GDM1 (cell line): ENCODE measurements at places on chromosomes 5 and 9.

- no peak for DNase-seq
These were observed 107.8 kb downstream of the NUDT12 start for GRCh38 chr5:103454770-103455169.

DNA sequence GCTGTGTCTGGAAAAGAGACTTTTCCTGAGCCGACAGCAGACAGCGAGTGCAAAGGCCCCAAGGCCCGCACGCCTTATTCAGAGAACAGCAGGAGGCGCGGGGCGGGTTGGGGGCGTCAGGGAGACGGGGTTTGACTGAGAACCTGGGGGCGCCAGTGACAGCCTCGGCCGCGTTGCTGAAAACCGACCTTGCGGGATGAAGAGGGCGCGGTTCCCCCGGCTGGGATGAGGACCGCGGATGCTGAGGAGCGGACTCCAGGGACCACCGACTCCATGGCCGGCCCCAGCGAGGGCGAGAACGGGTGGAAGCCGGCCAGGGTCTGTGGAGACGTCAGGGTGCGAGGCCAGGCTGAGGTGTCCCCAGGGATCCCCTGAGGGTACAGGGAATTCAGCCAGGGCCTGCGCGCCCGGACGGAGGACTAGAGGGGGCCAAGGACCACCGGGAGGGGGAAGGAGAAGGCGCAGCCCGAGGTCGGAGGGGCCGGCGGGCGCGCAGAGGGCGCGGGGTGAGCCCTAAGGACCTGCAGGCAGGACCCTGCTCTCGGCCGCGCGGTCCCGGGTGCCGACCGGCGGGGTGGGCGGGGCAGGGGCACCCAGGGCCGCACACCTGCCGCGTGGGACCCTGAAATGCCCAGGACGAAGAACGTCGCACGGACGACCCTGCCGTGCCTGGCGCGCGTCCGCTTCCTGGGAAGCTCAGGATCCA, 837 bp upstream of the AHRR start:
- no peak for DNase-seq

- DNase-seq: no peak
These were observed 65.8 kb upstream of the UNC5A start for GRCh38 chr5:176744584-176744965.

GRCh38 chr5:77186652-77187370, 23.7 kb upstream of the PDE8B start:
- DNase-seq: no peak

DNA sequence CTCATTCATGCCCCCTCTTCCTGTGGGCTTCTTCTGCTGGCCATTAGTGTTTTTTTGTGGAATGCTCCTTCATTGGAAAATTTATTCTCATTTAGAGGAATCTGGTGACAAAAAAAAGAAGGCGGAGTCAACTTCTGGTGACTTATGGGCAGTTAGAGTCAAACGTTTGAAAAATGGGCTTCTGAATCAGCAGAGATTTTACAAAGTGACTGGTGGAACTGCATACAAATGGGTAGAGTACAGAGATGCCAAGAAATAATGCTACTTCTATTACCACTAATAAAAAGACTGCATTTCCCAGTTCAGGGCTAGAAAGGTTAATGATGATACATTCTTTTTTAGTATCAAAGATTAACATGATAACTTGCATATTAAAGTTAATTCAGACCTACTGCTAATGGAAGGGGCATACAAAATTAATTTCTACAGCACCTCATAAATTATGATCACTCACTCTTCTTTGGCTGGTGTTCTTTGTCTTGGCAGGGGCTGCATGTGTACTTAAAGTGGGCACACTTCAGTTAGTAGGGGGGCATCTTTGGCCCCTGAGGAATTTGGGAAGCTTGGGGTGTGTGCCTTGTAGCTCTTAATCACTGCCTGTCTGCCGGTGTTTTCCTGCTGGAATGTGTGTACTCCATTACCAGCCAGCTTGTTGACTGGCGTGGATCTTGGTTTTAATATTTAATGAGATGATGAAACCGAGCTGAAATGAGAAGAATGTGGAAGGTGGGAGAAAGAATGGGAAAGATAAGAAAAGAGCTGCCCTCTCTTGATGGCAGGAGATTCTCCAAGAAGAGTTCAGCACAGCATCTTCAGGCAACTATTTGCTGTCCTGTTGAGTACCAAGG, 148.9 kb downstream of the DOCK2 start:
- no peak for DNase-seq

DNA sequence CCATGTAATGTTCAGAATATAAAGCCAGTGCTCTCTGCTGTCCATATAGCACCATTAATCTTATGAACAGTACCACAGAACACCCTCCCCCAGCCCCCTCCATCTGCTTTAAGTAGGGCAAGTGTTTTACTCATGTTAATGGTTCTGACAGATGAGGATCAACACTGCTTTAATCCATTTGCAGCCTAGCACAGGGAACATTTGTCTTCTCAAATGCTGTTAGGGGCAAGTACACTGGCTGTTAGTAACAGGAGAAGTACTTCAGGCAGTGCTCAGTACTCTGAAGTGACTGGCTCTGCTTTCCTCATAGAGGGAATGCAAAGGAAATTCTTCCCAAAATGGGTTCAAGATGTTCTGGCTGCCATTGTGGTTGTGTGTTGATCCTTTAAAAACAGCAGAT, 202.6 kb downstream of the DCP2 start:
- no peak for DNase-seq

DNA sequence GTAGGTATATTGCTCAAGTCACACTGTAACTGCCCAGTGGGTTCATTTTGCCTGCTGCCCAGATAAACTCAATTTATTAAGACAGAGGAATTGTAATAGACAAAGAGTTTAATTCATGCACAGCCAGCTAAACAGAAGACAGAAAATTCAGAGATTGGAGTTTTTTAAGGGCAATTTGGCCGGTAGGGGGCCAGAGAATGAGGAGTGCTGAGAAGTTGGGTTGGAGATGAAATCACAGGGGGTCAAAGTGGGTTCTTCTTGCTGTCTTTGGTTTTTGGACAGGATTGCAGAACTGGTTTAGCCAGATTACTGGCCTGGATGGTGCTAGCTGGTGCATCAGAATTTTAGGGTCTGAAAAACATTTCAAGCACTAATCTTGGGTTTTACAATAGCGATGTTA, 20.7 kb upstream of the IL33 start:
- DNase-seq: no peak

GRCh38 chr5:136155761-136156160, 23.1 kb downstream of the SMAD5 start:
- no peak for DNase-seq

GRCh38 chr9:125634040-125634717, 72.8 kb downstream of the MAPKAP1 start:
- DNase-seq: no peak

DNA sequence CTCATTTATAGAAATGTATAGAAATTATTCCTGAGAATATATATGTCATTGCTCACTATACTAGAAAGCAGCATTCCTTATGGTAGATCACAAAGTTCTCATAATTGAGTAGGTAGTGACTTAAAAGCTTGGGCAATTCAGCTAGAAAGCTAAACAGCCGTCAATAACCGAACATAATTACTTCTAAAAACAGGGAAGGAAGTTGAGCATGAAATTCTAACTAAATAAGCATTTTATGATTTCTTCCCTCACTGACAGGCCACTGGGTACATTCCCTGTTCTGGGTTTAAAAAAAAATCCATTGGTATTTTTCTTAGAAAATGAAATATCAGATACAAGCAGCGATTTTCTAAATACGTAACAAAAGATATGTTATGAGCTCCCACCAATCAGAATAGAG, 91.1 kb upstream of the DAB2 start:
- no peak for DNase-seq

- DNase-seq: no peak
These were observed 3.0 kb downstream of the FLT4 start for GRCh38 chr5:180646289-180646962.

- DNase-seq: no peak
These were observed 119.6 kb upstream of the ITGA1 start for GRCh38 chr5:52668139-52668538.

DNA sequence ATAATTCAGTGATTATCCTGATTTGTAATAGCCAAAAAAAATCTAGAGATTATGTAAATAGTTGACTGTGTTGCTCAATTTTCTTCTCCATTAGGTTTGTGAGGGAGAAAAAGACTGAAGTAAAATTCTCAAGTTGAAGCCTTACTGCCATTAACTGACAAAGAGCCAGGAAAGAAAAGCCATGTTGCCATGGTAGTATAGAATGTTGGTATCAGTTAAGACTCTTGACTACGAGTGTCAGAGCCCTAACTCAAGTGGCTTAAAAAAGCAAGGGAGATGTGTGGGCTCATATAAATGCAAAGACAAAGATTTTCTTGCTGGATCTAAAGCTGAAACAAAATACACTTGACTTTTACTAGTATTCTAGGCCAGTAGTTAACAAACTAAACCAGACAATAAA, 571.7 kb downstream of the KCTD16 start:
- DNase-seq: no peak

DNA sequence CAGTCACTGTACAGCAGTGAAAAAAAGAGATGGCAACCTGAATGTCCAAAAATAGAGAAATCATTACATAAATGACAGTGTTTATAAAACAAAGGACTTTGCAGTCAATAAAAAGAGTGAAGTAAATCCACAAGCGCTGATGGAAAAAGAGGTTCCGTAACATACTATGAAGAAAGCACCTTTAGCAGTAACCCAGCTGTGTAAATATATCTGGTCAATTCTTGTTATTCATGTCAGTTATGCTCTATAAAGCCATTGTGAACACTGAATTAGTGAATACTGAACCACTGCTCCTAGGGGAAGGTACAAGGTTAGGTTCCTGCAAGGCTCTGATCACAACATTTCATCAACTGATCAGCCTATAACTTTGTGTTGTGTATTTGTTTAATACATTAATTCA, 39.5 kb downstream of the CCNJL start:
- no peak for DNase-seq

- DNase-seq: no peak
These were observed 162.1 kb downstream of the TENT4A start for GRCh38 chr5:6875376-6875775.
